ENCODE measurements at places on chromosomes 16 and 17.

DNA sequence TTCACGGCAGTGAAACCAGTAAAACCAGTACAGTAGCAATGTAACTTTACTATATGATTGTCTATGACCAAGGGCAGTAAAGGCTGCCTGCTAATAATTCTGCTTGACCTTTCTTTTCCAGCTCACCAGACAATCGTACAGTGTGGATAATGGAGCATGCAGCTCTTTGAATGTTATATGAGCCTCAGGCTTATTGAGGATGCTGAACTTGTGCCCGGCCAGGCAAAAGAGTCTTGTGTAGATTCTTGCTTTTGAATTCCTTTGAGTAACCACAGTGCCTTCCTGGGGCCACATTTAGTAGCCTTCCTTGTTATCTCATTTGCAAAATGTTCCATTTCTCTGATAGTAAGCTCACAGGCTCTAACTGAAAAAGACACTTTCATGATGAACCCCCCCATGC, 131.8 kb downstream of the CDH11 start:
- DNase-seq, result no peak

DNA sequence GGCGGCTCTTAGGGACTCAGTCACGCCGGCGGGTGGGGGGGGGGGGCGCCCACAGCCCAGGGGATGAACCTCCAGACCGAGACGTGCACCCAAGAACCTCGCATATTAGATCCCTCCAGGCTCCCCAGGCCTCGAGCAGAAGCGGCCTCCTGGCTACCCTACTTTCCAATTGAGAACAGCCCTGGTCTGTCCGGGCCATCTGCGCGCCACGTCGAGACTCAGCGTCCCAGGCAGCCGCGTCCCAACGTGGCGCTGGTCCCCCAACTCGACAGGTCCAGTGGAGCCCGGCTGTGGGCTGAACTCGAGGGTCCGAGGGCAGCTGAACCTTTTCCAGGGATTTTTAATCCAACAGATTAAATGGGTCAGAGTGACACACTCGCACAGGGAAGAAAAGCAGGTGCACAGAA, 2.3 kb upstream of the IRX3 start:
- no peak for DNase-seq

- no peak for DNase-seq
These were observed 32.8 kb upstream of the TBX2 start for GRCh38 chr17:61366715-61367413.

GRCh38 chr17:9969301-9969935, 64.3 kb upstream of the RCVRN start:
- DNase-seq, result no peak

DNA sequence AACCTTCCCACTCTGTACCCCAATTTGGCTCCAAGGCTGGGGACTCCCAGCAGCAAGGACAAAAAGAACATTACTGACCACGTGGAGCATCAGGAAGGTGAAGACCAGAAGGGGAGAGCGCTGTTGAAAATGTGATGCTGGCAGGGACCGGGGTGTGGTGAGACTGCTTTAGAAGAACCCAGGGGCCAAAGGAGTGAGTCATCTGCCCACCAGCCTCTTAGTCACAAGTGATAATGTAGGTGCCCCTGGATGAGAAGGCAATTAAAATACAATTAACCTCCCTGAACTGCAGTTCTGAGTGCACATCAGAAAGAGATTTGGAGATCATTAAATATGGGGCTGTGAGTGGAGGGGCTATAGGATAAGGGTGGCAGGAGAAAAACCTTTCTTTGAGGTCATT, 366.6 kb upstream of the CCL2 start:
- no peak for DNase-seq

DNA sequence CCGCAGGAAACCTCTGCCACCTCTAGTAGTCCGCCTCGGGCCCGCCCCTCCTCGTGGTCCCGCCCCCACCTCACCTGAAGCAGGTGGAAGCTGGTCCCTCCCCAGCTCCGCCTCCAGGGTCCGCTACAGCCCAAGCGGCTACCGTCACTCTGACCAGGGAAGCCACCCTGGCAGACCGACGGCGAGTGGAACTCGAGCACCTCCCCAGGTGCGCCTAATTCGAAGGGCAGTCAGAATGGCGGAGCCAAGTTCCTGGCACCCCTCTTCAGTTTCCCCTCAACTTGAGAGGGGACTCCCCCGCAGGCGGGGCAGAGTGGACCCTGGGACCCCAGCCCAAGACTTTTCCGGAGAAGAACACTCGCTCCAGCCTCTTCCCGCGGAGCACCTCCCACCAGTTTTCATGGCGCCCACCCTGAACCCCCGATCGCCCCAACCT, 507 bp downstream of the FHOD1 start:
- no peak for DNase-seq

- no peak for DNase-seq
These were observed 717.2 kb downstream of the WWOX start for GRCh38 chr16:78816499-78817195.

DNA sequence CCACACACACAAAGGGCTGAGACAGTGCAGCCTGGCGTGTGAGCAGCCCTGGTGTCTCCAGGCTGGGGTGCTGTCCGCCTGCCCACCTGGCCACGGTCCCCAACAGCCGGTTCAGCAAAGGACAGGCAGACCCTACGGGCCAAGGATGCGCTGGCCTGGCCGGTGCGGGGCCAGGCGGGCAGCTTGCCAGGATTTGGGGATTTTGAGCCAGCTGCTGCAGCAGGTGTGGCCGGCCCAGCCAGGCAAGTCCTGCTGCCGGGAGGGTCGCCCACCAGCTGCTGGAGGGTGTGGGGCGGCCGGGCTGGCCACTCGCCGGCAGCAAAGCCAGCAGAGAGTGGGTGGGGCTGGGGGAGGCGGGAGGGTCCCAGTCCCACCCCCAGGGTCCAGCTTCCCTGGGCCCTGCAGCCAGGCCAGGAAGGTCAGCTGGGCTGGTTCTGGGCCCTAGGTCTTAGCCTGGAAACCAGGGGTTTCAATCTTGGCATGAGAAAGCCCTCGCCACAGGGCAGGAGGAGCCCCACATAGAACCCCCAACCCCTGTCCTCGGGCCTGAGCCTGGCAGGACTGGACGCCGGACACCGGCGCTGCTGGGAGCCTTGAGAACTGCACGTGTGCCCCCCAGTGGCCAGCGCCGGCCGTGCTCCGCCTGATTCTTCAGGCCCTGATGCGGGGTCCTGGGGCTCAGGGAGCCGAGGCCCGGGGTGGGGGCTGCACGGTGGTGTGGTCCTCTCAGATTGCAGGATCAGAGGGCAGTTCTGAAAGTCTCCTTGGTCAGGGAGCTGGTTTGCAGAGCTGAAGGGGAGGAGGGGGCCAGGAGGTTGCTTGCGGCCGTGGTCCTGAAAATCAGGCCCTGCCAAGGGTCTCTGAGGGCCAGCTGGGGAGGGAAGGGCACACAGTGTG, 17.6 kb upstream of the SSTR5 start:
- peak; percentile 47 for DNase-seq

GRCh38 chr16:48146710-48147109, 9.1 kb downstream of the ABCC12 start:
- no peak for DNase-seq

DNA sequence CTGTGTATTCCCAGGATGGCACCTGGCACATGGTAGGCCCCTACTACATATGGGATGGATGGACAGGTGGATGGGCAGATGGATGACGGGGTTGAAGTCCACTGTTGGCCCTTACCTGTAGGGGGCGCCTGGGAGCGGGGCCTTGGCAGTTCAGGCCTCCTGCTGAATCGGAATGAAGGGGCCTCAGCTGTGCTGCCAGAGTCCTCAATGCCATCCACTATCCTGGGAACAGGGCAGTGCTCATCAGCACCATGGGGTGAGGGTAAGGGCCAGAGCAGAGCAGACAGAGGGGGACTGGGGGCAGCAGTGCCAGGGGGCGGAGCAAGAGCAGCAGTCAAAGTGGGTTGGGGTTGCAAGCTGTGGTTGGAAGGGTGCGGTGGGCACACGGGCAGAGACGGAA, 8.3 kb upstream of the RAB5C start:
- DNase-seq, result peak; percentile 78

DNA sequence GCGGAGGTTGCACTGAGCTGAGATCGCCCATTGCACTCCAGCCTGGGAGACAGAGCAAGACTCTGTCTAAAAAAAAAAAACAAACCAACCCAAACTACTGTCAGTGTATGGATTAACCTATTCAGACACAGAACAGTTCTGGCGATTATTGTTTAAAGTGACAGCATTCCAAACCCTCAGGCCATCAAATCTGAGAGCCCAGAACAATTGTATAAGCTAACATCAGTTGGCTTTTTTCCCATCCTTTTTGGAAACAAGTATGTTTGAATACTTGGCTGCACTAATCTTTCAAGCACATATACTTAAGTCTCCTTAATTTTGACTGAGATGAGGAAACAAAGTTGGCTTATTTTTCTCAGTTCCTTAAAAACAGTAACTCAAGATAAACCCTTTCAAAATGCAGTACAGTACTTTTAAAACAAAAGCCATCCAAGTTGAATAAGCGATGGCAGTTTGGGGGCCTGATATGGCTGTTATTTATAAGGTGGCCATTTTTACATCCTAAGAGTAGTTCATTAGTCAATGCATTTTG, 1.4 kb downstream of the ZSWIM7 start:
- DNase-seq, result no peak

DNA sequence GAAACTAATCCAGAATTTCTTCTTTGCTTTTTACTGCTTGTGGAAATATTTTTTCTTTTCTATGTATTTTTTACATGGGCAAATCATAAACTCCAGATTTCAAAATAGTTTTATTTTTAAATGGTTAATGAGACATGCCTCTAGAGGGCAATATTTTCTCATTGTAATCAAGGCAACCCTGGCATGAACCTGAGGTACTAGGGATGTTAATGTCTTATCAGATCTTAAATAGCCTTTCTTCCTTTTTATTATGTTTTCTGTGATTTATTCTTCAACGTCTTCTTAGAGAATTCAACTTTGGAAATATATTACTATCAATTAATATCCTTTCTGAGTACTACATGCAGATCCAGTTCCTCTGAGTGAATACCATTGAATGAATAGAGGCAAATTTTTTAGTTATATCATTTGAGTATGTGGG, 324.7 kb downstream of the BCAS3 start:
- DNase-seq, result no peak

All from activated T-cell treated with anti-CD3 and anti-CD28 coated beads, Interleukin-2, amount 50 U/mL, for 72 hours (primary cell).